Central memory CD4-positive, alpha-beta T cell (primary cell): ENCODE measurements at places on chromosomes 5 and 9.

- no peak for DNase-seq
Measured at GRCh38 chr5:5978501-5979376, 399.6 kb downstream of the MED10 start.

DNA sequence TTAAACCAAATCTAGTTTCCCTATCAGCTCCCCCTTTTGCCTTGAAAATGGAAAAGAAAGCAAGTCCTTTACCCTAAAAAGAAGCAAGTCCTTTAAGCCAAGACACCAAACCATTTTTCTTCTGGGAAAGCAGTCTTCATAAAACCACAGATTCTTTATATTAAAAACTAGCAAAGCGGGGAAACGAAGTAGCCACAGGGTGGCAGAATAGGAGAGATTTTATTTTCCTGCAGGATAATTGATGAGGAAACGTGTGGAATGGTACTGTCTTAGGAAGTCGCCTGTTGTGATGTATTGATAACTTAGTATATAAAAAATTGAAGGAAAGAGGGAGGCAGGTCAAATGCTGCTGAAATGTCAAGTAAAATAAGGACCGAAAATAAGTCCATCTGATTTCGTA is 41.1 kb downstream of the ZNF883 start:
- DNase-seq = no peak

GRCh38 chr5:99879791-99880511 is 655.2 kb upstream of the FAM174A start:
- no peak for DNase-seq

- DNase-seq = no peak
Measured at GRCh38 chr5:76257897-76258296, 145.2 kb upstream of the IQGAP2 start.

DNA sequence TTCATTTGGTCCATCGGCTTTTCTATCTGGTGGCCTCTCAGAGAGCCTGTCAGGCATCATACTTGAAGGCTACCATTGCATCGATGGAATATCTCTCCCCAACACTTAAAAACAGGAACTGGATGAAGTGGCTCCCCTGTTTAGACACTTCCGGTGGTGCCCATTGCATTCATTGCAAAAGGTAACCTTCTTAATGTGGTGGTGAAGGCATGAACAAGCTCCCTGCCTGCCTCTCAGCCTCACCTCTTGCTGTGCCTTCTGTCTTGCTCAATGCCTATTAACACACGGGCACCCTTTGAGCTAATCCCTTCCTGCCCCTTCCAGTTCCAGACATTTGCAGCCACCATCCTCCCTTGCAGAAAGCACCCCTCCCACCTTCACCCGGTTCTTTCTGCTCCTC is 233.1 kb upstream of the MSX2 start:
- DNase-seq = no peak

DNA sequence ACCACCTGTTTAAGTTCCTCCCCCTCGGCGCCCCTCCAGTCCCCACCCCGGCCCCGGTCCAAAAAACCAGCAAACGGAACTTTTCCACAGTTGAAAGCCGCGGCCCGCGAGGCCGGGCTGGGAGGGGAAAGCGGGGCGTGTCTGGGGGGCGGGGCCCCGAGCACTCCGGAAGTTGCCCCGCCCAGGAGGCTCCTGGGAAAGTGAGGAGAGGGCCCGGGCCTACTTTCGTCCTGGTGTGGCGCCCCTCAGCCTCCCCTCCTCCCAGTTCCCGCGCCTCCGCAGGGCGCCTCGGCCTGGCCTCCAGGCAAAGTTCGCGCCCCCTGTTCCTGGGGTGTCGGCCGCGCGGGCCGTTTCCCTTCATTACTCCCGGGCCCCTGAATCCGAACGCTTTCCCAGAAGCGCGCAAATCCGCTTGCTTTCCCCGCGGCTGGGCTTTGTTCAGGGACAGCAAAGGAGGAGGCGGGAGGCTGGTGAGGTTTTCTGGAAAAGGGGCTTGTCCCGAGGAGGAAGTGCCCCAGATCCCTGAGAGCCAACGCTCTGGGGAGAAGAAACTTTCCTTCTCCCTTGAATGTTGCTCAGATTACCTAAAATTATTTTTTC is 4.5 kb upstream of the DMRT3 start:
- DNase-seq = no peak

DNA sequence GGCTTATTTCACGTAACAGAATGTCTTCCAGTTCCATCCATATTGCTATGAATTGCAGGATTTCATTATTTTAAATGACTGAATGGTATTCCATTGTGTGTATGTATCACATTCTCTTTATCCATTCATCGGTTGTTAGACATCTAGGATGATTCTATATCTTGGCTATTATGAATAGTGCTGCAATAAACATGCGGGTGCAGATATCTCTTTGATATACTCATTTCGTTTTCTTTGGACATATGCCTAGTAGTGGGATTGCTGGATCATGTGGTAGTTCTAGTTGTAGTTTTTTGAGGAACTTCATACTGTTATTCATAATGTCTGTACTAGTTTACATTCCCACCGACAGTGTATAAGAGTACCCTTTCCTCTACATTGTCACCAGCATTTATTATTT is 460.5 kb downstream of the MAN2A1 start:
- no peak for DNase-seq

GRCh38 chr9:124855944-124856765 is 2.9 kb downstream of the WDR38 start:
- DNase-seq = no peak

DNA sequence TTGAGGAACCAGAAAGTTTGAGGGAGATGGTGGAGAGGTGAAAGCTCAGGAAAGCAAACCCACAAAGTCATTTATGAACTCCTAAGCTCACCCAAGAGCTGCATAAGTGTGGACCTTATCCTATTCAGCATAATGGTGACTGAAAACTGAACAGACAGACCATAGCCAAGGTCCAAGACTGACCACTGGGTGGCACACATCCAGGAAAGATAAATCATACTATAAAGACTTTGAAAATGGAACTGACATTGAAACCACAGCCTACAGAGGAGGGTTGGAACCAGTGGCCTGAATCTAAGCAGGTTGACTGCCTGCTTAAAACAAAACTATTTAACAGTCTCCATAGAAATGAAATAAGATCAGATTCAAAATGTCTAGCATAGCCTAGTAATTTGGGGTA is 121.0 kb upstream of the RGS7BP start:
- no peak for DNase-seq

GRCh38 chr9:117028103-117028858 is 341.2 kb downstream of the TRIM32 start:
- no peak for DNase-seq

- DNase-seq = no peak
Measured at GRCh38 chr5:158990979-158991775, 108.5 kb downstream of the EBF1 start.

DNA sequence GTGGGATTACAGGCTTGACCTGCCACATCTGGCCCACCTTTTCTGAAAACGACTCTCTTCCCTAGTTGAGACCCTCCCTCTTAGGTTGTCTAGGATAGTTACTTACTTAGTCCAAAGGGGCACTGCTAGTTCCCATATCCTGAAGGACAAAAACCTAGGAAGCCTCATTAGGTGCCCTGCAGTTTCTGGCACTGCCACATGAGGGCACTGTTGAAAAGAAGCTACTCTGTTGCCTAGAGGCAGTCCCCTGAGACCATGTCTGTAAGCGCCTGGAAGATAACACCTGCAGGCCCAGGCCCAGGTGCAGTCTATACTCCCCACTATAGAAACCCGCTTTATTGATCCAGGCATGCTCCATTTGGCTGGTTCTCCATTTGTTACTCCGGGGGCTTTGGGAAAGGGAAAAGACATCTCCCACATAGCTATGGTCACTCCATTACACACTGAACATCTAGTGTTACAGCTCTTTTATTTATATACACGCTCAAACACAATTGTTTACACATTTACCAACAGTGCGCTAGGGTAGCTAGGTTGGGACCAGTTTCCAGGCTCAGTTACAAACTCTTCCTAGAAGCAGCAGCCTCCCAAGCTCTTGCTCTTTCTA is 73.4 kb upstream of the PPARGC1B start:
- DNase-seq = no peak

- no peak for DNase-seq
Measured at GRCh38 chr5:133605323-133605722, 7.0 kb downstream of the FSTL4 start.

DNA sequence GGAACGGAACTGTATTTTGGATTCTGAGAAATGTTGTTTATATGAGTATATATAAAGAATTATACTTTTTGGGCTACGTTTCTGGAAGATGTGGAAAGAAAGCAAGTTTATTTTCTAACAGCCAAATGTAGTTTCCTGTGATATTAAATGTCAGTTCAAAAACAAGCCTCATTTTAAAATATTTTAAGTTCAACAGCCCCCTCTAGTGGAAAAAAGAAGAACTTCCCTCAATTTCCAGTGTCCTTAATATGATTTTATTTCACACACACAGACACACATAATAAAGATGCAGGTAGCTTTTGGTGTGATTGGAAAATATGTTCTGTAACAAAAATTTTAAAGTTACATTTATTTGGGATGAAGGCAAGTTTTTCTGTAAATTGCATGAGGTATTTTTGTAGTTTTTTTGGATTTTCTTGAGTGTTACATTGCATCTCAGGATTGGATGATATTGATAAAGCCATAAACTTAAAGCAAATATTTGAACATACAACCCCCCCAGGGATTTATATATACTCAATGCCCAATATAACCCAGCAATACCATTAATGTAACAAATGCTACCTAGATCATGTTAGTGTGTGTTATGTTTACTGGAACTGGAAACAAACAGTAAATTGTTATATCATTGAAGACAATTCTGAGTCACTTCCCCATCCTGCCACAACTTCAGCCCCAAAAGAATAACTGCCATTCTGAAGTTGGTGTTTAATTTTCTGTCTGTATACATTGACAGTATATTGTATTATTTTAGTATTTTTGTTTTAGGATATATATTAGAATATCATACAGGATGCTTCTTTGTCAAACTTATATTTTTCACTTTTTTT is 54.0 kb downstream of the CCDC171 start:
- DNase-seq = peak; percentile 49
